Left colon (tissue), 2 donors: ENCODE measurements at places on chromosomes 6 and 20. TPM values are rescaled to one million over a fixed set of nuclear protein-coding genes. Genes with fewer than 3 reads are reported as not detected.

The BPI gene
- total RNA-seq = not detected

The EDN1 gene
- total RNA-seq = 16.8 TPM

GRCh38 chr6:151434369-151434768, 17.6 kb downstream of the RMND1 start:
- DNase-seq = no peak

GRCh38 chr6:157325069-157325805, 1.9 kb upstream of the TMEM242 start:
- DNase-seq = no peak

DNA sequence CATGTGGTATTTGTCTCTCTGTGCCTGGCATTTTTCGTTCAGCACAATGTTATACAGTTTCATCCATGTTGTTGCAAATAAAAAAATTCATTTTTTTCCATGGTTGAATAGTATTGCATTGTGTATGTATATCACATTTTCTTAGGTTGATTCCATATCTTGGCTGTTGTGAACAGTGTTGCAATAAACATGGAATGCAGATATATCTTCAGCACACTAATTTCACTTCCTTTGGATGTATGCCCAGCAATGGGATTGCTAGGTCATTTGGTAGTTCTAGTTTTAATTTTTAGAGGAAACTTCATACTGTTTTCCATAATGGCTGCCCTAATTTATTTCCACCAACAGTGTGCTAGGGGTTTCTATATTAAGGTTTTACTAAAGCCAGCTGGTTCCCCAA, 52.6 kb downstream of the GFRAL start:
- DNase-seq = no peak

DNA sequence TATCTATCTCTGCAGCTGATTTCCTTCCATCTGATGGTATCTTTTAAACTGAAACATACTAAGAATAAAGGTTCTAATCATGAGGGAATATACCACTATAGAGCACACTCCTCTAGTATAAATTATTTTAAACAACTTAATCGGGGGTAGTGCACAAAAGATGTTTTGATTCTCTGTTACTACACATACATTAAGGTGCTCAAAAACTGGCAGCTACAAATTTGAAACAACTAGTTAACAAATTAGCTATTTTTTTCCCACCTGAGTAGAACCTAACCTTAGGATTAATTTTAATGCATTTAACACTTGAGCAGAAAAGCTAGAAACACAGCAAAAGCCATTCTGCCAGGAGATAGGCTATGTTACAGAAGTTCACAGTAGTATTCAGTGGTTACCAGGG, 23.0 kb downstream of the CCNC start:
- no peak for DNase-seq
